ENCODE measurements at places on chromosomes 6 and 20.

DNA sequence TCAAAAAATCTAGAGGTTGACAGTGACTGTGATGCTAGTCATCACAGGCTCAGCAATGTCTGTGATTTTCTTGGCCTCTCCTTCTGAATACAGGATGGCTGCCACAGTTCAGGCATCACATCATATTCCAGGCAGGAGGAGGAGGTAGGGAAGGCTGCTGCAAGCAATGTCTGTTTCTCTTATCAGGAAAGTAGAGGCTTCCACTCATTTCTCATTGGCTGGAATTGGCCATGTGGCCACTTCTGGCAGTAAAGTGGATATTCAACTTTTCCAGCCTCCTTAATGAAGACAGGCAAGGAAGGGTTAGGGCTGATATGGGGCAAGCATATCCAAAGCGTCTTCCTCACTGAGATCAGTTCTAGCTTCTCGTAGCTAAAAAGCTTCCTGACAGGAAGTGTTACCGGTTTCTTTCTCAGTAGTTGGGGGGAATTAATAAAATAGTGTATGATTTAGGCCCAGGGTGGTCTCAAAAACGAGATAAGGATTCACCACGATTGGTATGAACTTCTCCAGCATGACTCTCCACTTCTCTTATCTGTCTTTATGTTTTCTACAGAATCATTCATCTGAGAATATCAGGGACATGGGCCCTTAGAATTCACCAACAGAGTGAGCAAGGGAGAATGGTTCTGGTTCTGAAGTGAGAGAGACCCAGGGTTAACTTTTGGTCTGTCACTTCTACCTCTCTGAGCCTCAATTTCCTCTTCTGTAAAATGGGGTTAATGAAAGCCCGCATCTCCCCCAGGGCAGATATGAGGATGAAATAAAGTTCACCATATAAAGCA is 32.7 kb upstream of the PSMF1 start:
- DNase-seq, result no peak

DNA sequence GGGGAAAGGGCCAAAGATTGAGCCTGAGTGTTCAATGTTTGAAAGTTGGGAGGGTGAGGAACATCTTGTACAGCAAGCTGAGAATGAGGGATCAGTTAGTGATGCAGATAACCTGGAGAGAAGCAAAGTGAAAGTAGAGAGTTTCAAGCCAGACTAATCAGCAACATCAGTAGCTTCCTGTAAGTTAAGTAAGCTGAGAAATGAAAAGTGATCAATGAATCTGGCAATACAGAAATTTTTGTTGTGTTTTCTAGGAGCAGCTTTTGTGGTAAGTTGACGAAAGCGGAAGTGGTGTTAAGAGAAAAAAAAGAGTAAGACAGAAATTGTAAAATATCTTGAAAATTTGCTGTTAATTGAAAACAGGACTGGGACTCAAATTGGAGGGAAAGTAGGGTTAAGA is 855.5 kb upstream of the MAP3K7 start:
- DNase-seq, result no peak

- DNase-seq, result no peak
These were observed 45.2 kb downstream of the DSTN start for GRCh38 chr20:17614812-17615644.

- DNase-seq, result no peak
These were observed 664.7 kb downstream of the RFPL4B start for GRCh38 chr6:113011801-113012200.

DNA sequence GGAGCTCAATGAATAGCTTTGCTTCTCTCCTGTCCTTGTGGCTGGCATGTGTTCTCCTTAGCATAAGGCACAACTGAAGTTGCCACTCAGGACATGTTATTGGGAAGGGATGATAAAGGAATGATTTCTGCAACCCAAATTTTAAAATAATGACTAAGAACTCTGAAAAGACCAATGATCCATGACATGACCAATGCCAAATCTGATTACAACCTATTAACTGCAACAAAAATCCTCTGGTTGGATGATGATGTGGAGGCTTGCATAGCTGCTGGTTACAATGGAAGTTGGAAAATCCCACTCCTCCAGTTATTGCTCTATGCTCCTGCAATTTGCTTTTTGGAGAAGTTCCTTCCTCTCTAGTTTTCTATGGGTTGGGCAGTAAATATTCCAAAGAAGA is 63.4 kb upstream of the FBXL4 start:
- DNase-seq, result no peak

DNA sequence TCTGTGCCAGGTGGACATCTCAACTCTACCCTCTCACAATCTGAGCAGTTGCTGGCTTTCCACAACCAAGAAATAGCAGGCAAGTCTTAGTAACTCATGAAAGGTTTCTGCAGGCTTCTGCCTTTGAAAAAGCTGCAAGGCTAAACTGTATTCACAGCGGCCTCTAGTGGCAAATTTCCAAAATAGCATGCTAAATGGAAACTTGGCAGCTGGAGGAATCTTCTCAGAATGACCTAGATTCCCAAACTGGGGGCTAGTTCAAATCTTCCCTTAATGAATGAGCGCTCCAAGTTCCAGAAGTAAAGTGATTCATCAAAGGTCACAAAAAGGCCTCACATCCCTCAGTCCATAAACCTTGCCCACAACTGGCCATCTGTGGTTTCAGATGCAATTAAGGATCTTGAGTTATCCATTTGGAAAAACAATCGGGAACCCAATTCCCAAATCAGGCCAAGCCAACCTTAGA is 11.9 kb upstream of the CPNE5 start:
- peak; percentile 85 for DNase-seq

- no peak for DNase-seq
These were observed 56.4 kb upstream of the RPS6KA2 start for GRCh38 chr6:166683477-166683876.

GRCh38 chr6:11798538-11798937 is 19.9 kb upstream of the ADTRP start:
- no peak for DNase-seq
